ENCODE measurements at places on chromosomes 12 and 14.

DNA sequence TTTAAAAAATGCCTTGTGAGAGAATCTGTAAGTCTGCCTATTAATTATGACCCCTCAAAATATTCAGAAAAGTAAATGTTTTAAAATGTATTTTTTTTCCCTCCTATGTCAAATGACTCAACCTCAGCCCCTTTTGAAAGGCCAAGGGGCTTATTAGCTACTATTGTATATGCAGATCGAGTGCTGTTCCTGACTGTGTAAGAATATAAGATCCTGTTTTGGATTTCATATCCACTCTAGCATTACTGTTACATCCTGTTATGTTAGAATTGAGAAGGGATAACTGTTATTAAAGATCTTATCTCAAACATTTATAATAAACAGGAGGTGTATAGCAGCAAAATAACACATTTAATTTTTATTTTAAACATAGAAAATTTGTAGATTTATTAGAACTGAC is 46.6 kb upstream of the TPH2 start:
- ATAC-seq: no peak

GRCh38 chr14:102693006-102693755 is 84.1 kb upstream of the TRAF3 start:
- no peak for ATAC-seq

DNA sequence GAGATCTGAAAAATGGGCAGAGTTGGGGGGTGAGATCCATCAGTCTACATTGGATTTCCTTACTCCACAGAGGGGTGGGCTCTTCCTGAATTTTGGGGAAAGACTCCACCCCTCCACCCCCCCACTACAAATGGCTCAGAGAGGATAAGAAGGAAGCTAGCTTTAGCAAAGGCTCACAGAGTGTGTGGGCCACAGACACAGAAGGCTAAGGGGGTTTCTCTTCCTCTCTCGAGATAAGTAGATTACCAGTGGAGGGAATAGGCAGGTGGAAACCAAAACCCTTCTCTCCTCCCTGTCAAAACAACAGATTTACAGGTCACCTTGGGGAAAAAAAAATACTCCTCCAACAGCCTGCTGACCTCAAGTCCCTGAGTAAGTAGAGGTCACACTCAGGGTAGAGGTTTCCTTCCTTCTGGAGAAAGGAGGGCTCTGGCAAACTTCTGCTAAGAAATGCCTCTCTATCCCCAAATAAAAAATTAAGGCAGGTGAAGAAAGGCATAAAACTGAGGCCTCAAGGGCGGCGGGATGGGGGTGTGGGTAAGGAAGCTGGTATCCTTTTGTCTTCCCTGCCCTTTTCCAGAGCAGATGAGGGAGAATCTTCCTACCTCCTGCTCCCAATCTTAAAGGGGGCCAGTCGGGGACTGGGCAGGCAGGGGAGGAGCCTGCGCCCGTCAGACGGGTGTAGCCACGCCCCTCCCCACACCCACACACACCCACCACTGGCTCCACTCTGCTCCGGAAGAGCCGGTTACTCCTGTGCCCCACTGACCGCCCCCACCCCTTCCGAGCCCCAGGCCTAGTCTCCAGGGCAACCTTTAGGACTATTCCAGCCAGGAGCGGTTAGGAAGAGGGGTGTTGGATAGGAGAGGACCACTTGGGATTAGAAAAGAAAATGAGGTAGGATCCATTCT is 1.9 kb upstream of the BAZ2A start:
- ATAC-seq: no peak

GRCh38 chr14:90721619-90722305 is 94.5 kb downstream of the TTC7B start:
- peak; percentile 73 for ATAC-seq

DNA sequence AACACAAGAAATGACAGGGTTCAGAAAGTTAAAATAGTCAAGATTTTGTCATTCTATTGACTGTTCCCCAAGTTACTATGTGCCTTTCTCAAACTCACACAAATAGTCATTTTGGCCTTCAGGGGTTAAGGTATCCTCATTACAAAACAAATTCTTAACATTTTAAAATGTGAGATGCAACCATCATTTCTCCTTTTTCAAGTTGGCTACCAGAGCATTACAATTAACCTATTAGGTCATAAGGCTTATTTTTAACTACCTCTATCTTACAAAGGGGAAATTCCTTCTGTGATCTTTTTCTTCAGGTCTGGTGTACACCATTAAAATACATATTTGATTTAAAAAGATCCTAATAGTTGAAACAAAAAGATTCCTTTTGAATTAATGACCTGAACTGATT is 61.2 kb downstream of the SLC38A1 start:
- no peak for ATAC-seq

DNA sequence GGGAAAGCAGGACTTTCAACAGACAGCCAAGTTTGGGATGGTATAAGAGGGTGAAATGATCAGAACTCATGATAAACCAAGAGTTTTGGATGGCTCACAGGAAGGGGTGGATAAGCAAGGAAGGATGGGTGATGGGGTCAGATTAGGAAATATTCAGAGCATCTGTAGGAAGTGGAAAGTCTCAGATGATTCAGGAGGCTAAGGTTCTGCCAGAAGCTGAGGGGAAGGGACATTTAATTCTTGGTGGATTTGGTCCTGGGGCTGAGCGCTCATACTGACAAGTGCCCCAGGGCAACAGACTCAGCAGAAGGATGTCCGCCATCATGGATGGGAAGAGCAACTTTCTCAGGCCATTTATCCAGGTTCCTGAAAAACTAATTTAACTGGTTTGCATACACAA is 28.4 kb upstream of the BDKRB2 start:
- ATAC-seq: no peak

GRCh38 chr12:45148619-45149018 is 67.3 kb upstream of the ANO6 start:
- ATAC-seq: no peak

- ATAC-seq: no peak
These were observed 98.5 kb downstream of the KLHL28 start for GRCh38 chr14:44863271-44863670.

DNA sequence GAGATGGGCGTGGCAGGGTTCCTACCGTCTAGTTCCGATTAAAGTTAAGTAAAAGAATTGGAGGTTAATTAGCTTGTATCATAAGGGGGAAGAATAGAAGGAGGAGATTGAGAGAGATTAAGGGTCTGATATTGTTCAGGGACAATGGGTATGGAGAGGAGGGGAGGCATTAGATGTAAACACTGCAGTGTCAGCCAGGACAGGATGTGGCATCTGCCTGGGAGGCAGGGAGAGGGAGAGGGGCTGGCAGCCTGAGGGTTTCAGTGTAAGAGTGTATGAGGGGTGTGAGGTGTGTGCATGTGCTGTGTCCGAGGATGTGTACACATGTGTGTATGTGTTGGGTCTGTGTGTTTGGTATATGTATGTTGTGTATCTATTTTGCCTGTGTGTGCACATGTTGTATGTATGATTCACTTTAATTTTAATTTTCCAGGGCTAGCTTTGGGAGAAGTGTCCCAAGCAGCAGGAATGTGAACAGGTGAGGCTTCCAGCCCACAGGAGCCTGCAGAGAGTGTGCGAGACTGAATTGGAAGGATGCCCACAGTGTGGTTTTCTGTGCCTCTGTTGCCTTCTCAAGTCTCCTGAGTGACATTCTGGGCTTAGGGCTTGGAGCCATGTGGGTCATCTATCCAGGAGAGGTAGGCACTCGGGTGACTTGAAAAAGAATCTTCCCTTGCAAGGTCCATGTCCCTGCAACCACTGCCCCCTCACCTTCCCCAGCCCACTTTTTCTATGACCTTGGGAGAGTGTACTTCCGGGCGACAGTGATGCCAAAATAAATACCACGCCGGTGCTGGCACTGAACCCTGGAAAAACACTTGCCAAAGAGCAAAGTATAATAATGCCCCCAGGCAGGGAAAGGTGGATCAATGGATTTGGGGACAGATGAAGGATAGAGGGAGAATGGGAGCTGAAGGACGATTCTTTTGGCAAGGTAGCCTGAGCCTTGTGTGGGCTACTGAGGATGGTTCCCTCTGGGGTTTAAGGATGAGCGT is 36.8 kb upstream of the DCD start:
- no peak for ATAC-seq

GRCh38 chr12:9761419-9761781 is 699 bp upstream of the CD69 start:
- ATAC-seq: peak; percentile 18

GRCh38 chr12:51766067-51766676 is 82.3 kb downstream of the FIGNL2 start:
- no peak for ATAC-seq

- ATAC-seq: peak; percentile 88
These were observed at the start of gene LTB4R for GRCh38 chr14:24310646-24311604. Gene LTB4R (plus strand): TSS chr14:24311502. CDS start chr14:24315652, 4,150 bp downstream.

DNA sequence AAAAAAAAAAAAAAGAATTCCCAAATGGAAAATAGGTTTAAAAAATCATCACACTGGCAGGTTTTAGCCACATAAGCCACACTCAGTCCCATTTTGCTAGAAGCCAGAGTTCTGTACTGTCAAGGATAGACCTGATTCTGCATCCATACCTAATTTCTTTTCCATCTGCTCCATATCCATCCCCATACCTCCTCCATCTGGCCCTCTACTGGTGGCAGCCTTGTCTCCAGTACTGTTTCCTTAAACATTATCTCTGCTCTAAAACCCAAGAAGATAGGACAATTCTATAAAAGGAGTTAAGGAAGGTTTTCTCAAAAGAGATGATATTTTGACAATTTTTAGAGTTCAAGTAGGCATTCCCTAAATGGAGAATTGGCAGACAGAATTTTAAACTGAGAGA is 26.0 kb upstream of the RXYLT1 start:
- no peak for ATAC-seq

GRCh38 chr12:108948367-108948766 is 68.5 kb downstream of the DAO start:
- no peak for ATAC-seq

DNA sequence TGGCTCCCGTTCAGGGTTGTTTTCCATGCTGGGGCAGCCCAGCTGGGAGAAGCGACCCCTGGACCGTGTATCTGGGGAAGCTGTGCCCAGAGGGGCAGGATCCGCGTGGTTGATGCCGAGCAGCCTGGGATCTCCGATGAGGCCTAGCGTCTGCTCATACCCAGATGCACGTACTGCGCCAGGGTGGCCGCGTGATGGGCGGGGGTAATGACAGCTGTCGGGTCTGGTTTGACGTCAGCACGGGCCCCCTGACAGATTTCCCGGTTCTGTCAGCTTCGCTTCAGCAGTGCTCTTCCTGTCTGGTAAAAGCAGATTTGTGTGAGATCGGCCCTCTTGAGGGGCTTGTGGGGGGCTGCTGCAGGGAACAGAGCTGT is 147.3 kb downstream of the TSPAN9 start:
- ATAC-seq: no peak

- ATAC-seq: no peak
These were observed at the start of gene ANKRD33 for GRCh38 chr12:51887476-51888315. Gene ANKRD33 (plus strand): TSS chr12:51888103. CDS start chr12:51888187, 84 bp downstream.

DNA sequence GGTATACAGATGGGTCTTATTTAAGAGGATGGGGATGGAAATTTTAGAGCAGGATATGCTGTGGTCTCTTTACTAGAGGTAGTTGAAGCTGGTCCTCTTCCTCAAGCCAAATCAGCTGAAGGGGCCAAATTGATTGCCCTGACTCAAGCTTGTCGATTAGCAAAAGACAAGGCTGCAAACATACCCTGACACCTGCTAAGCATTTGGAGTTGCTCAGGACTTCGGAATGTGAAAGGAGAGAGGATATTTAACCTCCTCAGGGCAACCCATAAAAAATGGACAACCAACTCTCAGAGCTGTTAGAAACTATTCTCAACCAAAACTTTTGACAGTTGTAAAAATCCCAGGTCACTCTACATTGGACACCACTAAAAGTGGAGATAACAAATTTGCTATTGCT is 15.6 kb downstream of the PTGDR start:
- ATAC-seq: no peak

DNA sequence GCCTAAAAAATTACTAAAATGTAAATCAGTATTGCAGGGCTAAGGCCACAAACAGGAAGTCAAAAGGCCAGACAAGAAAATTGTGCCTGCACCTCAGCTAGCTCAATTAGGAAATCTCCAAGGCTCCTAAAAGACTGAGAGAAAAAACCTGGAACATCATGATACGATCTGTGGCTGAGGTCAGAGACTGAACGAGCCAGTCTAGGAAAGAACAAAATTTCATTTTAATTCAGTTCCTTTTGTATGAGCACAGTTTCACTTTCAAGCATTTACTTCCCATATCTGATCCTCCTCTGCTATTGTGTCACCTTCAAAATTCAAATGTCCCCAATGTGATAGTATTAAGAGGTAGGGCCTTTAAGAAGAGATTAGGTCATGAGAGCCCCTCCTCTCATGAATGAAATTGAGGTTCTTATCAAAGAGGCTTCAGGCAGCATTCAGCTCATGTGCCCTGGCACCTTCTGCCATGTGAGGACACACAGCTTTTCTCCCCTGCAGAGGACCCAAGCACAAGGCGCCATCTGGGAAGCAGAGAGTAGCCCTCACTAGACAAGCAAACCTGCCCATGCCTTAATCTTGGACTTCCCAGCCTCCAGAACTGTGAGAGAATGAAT is 14.8 kb downstream of the PRKAB1 start:
- peak; percentile 32 for ATAC-seq

GRCh38 chr14:80754696-80755095 is 186.8 kb downstream of the CEP128 start:
- ATAC-seq: no peak

- ATAC-seq: no peak
These were observed 105.0 kb downstream of the SLC35F4 start for GRCh38 chr14:57760896-57761295.

GRCh38 chr12:119500209-119500608 is 93.4 kb upstream of the TMEM233 start:
- ATAC-seq: no peak

DNA sequence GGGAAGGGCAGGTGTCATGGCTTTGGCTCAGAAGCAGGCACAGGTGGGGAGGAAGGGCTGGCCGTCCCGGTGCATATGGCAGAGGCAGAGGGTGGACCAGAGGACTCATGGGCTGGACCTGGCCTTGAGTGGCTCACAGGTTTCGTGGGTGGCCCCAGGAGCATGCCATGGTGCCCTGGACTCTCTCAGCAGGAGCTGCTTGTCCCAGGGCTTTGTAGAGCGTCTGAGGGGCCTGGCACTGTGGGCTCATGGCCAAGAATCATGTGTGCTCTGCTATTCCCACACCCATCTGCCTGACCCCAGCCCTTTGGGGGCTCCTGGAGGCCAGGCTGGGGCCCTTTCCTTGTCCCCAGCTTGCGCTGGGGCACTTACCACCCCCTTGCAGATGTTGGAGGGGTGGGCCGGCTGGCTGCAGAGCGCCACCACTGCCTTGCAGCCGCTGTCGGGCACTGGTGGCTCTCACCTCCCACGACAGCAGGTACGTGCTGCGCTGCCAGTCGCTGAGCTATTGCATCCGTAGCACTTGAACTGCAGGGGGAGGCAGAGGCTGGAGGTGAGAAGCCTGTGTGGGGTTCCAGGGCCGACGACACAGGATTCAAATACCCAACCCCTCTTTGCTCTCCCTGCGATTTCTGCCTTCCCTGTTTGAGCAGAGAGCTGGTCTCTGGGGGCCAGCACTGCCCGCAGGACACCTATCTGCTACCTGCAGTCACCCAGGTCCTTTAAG is 187.4 kb upstream of the PRMT8 start:
- no peak for ATAC-seq

DNA sequence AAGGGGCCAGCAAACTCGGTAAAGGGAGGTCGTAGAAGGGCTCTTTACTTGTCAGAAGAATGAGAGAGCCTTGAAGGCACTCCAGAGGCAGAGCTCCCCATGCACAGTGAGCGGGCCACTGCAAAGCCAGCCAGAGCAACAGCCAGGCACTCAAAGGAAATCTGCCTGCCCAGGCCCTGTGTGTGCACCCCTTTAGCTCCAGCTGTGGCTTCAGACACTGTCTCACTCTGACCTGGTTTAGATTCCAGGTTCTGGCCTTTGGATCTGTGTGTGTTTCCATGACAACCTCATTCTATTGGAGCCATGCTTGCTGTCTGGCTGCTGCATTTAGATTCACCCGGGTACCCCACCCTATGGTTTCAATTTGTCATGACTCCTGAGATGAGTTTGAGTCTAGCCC is 170.3 kb downstream of the CAPZA3 start:
- ATAC-seq: no peak

Data from activated CD4-positive, CD25-positive, alpha-beta regulatory T cell treated with anti-CD3 and anti-CD28 coated beads, Interleukin-2, amount 50 U/mL, for 24 hours (primary cell).